ENCODE measurements at places on chromosomes 3 and 15.

DNA sequence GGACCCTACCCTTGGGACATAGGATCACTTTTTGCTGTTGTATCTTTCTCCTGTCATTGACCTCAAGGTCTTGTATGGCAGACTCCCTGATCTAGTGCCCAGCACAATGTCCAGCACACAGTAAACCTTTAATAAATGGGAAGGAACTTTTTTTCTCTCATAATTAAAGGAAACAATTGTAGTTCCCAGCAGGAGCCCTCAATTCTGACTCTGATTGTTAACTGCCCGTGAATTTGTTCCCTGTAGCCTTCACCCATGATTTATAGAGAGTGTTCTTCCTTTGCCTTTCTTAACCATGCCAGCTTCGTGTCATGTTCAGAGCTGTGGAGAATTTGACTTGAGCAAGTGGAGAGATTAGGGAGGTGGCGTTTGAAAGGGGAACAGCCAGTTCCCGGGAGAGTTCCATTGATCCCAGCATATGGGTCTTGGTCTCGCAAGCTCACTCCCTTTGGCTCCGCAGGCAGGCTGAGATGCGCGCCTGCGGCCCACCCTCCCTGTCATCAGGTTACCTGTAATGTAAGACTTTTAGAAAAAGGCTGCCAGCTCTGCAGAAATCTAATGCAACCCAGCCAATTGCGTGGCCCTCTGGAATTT is 182.6 kb downstream of the TP63 start:
- DNase-seq: no peak

- no peak for DNase-seq
Observed at GRCh38 chr3:183898028-183898431, 13.3 kb upstream of the PARL start.

GRCh38 chr3:116663161-116664110 is 46.1 kb upstream of the TUSC7 start:
- no peak for DNase-seq

DNA sequence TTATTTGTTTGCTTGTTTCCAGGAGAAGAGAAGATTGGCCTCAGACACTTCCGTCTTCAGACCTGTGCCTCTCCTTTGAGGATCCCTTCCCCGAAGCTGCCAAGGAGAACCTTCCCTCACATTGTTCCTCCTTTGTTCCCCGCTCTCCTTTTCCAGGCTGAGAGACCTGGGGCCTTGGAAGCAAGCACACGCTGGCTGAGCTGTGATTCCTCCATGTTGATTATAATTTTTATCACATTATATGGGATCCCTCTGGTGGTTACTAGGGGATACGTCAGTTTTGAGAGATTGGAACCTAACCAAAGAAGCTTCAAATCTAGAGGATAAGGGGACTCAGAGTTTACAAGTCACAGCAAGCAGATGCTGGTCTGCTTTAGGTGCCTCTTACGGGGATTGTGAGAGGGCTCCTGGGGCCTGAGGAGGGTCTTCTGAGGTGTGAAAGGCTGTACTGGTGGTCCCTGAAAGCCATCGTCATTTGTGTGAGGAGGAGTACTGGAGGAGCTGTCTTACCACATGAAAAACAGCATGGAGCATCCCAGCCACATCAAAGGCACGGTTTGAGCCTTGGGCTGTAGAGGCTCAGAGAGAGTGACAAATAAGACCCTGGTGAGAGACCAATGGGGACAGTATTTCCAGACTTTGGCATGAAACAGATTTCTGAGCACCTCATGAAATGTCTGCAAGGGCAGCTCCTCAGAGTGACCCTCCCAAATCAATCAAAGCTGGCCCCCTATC is 760.1 kb upstream of the CFAP20DC start:
- no peak for DNase-seq

DNA sequence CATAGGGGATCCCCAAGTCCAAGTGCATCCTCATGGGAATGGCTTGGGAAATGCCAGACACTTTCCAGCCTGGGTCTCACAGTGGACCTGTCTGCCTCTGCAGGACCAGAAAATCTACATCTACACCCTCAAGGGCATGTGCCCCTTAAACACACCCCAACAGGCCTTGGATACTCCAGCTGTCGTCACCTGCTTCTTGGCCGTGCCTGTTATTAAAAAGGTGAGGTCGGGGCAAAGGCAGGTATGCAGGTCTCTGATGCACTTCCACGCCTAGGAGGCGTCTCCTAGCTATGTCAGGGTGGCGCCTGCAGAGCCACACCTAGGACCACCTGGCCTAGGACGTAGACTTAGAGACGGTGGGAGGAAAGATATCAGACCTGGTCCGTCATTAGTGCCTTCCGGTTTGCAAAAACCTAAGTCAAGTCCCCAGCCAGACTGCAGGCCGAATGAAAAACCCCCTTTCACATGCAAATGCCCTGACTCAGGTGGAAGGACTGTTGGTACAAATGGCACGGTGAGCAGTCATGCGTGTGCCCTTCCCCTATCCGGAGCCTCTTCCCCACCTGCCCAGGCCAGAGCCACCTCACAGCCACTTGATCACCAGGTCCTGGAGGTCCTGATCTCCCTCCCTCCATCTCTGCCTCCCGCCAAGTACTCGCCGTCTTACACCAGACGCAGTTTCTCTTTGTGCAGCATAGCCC is 143.5 kb downstream of the LRRK1 start:
- DNase-seq: no peak

- no peak for DNase-seq
Observed at GRCh38 chr15:42843699-42844098, 76.9 kb downstream of the TTBK2 start.

DNA sequence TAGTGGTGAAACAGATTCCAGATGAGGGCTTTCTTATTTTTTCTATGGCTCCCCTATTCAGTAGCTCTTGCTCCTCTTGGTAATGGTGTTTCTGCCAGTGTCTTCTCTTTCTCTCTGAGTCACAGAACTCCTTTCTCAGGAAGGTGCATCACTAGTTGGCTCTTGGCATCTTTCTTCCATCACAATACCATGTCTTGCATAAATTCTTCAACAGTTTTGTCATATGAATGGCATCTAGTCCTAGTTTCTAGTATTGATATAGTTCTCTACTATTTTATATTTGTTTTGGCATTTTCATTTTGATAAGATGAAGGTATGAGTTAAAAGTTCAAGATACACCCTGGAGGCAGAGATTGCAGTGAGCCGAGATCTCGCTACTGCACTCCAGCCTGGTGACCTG is 51.0 kb downstream of the REC114 start:
- no peak for DNase-seq

GRCh38 chr3:47731061-47731460 is 50.6 kb downstream of the SMARCC1 start:
- no peak for DNase-seq

GRCh38 chr15:43238671-43239131 is 17.9 kb upstream of the EPB42 start:
- DNase-seq: no peak

GRCh38 chr3:181892848-181893247 is 181.1 kb downstream of the SOX2 start:
- no peak for DNase-seq
